Spleen (tissue), 13 donors: ENCODE measurements at places on chromosomes 3 and 15.

GRCh38 chr3:15161133-15161532, 44.9 kb upstream of the CAPN7 start:
- no peak for DNase-seq

DNA sequence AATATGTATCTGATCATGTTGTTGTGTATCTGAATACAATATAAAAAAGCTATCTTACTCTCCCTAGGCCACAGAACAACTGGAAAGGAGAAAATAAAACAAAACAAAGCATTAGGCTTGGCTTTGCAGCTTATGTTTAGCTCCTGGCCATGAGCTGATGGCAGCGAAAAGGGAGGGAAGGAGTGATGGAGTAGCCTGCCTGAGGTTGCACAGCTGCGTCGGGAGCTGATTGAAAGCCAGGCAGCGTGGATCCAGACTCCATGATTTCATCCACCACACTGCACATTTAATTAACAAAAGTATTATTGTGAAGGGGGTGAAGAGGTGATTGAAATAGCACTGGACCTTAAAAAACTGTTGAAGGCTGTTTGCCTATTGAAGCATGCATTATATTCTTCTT, 212.2 kb downstream of the GABRG3 start:
- no peak for DNase-seq

- peak; percentile 58 for DNase-seq
Observed at GRCh38 chr3:127044996-127045395, 62.1 kb downstream of the PLXNA1 start.

DNA sequence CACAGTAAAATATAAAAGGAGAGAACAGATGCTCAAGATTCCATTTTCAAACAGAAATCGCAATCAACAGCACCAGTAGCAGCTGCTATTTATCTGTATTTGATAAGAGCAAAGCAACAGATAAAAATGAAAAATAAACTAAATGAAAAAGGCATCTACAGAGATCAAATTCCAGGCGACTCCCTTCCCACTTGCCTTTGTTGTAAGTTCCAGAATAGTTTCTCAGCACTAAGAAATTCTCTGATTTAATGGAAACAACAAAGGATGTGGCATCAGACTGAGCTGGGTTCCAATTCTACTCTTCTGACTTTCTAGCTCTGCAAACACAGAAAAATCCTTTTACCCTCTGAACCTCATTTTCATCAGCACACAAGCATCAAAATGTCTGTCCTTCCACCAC, 110.8 kb upstream of the MME start:
- no peak for DNase-seq

- no peak for DNase-seq
Observed at GRCh38 chr3:45623846-45624245, 29.3 kb downstream of the LIMD1 start.

- DNase-seq, result no peak
Observed at GRCh38 chr15:68042156-68042854, 11.8 kb upstream of the PIAS1 start.

DNA sequence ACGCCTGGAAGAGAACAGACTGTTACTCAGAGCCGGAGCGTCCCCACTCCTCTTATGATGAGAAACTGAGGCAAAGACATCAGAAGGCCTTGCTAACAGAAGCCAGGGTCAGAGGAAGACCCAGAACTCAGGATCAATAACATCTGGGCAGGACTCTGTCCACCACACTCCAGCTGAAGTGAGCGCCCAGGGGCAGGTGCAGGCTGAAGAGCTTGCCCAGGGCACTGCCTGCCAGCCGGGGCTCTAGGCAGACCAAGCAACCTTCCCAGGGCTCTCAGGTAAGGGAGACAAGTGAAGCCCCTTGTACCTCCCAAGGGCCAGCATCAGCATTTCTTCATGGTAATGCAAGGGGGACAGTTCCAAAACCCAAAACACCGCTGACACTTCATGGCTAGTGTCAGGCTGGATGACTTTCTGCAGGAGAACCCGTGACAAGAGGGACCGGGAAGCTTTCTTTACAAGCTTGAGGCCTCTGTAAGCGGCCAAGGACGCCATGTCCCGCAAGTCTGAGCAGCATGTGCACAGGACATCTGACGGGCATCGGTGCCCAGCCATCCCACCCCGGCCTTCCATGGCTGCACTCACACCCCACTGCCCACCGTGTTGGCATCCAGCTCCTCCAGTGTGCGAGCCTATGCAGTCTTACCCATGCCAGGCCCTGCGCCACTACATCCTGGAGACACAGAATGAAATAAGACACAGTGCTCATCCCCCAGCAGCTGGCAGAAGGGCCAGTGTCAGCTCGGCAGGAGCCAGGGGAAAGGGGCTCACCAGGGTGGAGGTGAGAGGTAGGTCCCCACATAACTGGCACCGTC, 14.1 kb downstream of the XXYLT1 start:
- peak; percentile 70 for DNase-seq

- no peak for DNase-seq
Observed at GRCh38 chr15:80163217-80163616, 10.4 kb downstream of the FAH start.

DNA sequence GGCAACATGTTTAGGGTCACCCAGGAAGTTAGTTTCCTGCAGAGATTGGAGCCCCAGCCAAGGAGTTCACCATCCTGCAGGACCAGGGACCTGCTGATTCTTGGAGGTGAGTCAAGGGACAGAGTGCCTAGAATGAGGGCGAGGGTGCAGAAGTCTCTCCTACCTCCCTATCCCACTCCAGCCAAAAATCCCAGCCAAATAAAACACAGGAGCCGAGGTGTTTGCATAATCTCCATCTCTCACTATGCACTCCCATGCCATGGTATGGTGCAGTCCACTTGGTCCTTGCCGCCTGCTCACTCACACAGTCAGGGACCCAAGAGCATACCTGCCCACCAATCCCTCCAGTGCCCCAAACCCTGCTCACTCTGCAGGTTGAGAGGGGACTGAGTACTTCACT, 294.2 kb downstream of the UACA start:
- DNase-seq, result peak; percentile 15

GRCh38 chr15:64762546-64762945, 12.8 kb downstream of the RBPMS2 start:
- DNase-seq, result no peak

DNA sequence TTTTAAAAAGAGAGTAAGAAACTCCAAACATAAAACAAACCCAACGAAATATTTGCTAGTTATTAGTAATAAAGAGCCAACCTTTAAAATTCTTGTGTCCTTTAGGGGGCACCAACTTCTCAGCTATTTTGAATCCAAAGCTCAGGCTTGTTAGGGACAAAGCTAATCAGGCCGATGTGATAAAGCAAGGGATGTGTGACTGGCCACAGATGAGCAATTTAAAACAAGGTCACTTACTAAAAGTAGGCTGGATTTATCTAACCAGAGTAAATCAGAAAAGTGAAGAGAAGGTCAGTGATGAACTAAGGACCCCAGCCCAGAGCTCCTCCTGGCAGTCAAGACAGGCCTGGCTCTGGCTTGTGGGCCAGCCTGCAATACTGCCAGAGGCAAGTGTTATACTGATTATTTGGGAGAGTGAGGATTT, 108.5 kb downstream of the CYP19A1 start:
- DNase-seq, result no peak

DNA sequence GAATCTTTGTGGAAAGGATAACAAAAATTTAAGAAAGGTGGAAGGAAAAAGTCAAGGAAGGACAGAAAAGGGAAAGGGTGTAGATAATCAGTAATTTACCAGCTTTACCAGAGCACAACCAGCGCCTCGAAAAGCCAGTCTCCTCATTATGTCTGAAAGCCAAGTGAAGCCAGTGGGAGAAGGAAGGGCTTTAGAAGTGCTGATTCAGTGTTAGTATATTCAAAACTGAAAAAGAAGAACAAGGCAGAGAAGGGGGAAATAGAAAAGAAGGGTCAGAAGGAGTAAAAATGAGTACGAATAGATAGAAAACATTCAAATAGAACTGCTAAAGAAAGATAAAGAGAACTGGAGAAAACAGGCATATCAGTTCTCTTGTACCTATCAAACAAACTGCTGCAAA, 4.1 kb downstream of the PBRM1 start:
- no peak for DNase-seq

GRCh38 chr3:87006844-87007439, 16.0 kb upstream of the VGLL3 start:
- DNase-seq, result no peak

- DNase-seq, result no peak
Observed at GRCh38 chr3:48738926-48739616, 22.1 kb upstream of the IP6K2 start.

DNA sequence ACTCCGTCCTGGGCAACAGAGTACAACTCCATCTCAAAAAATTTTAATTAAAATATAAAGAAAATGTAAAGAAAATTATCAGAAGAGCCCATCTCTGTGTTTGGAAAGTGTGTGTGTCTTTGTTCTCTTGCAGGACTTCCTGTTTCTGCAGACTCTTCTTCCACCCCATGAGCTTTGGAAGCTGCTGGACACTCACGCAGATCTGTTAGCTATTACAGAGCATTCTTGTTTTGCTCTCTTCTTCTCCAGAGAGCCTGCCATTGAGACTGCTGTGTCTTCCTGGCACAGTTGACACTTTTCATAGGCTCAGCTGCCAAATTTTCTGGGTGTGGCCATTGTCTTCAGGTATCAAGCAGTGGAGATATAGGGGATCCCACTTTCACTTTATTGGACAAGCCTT, 6.0 kb upstream of the CCR8 start:
- DNase-seq, result no peak

- DNase-seq, result no peak
Observed at GRCh38 chr3:674116-674515, 418.7 kb upstream of the CNTN6 start.

GRCh38 chr15:64152507-64153387, 1.2 kb downstream of the SNX22 start:
- no peak for DNase-seq

GRCh38 chr3:61771976-61772375, 210.6 kb downstream of the PTPRG start:
- no peak for DNase-seq

GRCh38 chr3:94928921-94929320, 866.1 kb downstream of the NSUN3 start:
- no peak for DNase-seq

DNA sequence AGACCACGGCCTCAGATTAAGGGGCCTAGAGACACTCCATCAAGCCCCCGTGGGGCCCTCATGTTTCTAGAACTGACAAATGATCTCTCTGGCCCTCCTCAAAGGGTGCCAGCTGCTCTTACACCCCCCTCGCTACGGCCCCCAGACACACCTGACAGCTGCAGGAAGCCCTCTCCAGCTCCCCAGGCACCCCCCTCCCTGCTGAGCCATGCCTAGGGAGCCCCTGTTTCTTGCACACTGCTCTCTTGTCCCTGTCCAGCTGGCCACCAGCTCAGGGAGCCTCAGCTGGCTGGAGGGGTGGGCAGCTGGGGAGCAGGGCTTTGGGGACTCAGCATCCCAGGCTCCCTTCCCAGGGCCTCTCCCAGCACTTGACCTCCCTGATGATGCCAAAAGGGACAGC, 14.8 kb downstream of the TNK2 start:
- no peak for DNase-seq

DNA sequence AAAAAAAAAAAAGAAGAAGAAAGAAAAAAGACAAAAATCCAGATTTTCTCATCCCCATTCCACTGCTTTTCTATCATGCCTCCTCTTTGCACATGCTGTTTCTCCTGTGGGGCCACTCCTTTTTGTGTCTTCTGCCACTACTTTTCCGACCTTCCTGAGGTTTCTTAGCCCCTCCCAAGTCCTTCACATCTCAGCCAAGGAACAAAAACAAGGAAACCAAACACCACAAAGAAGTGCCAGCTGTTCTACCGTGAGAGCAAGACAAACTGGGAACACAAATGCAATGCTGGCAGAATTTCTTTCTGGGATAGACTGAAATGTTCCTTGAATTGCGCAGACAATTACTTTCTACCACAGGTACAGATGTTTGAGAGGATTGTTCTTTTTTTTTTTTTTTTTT, 83.2 kb downstream of the MB21D2 start:
- no peak for DNase-seq

- no peak for DNase-seq
Observed at GRCh38 chr3:194485468-194485880, 1.3 kb downstream of the ATP13A3 start.

DNA sequence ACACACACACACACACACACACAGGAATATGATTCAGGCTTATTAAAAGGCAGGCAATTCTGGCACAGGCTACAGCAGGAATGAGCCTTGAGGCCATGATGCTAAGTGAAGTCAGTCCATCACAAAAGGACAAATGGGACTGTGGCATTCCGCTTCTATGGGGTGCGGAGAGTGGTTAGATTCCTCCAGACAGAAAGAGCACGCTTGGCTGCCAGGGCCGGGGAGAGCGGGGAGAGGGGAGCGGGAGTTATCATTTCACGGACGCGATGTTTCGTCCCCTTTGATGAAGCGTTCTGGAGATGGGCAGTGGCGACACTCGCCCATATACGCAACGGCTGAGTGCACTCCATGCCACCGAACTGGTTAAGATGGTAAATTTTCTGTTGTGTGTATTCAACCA, 58.5 kb upstream of the FAM174B start:
- no peak for DNase-seq

DNA sequence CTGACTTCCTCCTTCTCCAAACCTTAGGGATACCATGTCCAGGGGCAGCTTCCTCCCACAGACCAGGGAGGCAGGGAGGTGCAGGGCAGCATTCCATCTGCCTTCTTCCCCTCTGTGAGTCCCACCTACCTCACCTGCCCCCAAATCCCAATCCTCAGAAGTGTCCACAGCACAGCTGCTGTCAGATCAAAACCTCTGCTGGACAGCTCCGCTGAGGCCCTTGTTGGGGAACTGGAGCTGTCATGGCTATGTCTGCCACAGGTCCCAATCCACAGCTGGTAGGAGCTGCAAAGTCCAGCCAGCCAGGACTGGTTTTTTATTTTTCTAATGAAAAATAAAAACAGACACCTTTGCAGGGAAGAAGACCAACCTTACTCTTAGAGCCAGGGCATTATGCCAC, 40.7 kb upstream of the TBC1D21 start:
- DNase-seq, result no peak

DNA sequence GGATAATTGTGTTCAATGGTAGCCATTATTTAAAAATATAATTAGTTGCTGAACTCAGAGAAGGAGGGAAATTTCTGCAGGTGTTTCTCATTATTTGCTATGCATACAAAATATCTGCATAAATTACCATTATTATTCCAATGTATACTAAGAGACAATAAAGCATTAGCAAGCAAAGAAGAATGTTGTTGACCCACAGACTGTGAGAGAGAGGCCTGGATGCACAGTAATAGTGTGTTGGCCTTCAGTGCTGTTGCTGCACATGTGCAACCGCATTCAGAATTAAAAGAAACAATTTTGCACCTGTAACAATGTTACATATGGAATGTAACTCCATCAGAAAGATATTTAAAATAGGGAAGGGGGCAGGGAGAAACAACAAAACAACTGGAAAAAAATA, 155.6 kb upstream of the KCNH8 start:
- DNase-seq, result no peak

- DNase-seq, result no peak
Observed at GRCh38 chr3:138202945-138203701, 16.0 kb downstream of the ARMC8 start.

GRCh38 chr15:68315495-68316031, 38.0 kb downstream of the FEM1B start:
- peak; percentile 69 for DNase-seq

DNA sequence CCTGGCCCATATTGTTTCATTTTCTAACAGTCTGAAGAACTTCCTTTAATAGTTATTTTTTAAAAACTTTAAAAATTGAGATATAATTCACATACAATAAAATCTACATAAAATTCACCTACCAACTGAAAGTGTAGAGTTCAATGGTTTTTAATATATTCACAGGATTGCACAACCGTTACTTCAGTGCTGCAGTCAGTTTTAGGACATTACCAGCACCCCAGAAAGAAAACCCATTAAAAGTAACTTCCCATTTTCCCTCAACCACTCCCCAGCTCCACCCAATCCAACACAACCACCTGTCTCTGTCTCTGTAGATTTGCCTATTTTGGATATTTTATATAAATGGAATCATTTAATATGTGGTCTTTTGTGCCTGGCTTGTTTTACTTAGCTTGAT, 29.6 kb downstream of the MGA start:
- DNase-seq, result no peak
